Placental epithelial cell (primary cell): ENCODE measurements at places on chromosomes 3 and 15. TPM values are rescaled to one million over a fixed set of nuclear protein-coding genes. Genes with fewer than 3 reads are reported as not detected.

PLA1A gene
- total RNA-seq: 0.87 and 1.6 TPM in 2 replicates

SLC6A20 gene
- total RNA-seq: not detected in 2 replicates

MOBP gene
- 0.76 TPM in 1 of 2 replicates, not detected in the other for total RNA-seq

LMAN1L gene
- total RNA-seq: 0.11 TPM in 1 of 2 replicates, not detected in the other

SSUH2 gene
- 0.11 and 0.39 TPM in 2 replicates for total RNA-seq

KLHL24 gene
- total RNA-seq: 40.3 and 56.1 TPM in 2 replicates

GABRR3 gene
- not detected in 2 replicates for total RNA-seq

CRABP1 gene
- not detected in 2 replicates for total RNA-seq

CHDH gene
- under 0.01 and 0.76 TPM in 2 replicates for total RNA-seq

CCDC80 gene
- 1,157 and 1,789 TPM in 2 replicates for total RNA-seq

BCL2A1 gene
- not detected in 2 replicates for total RNA-seq

GPR160 gene
- total RNA-seq: 0.11 TPM in 1 of 2 replicates, not detected in the other

PARP15 gene
- under 0.01 TPM in 1 of 2 replicates, not detected in the other for total RNA-seq

ROPN1 gene
- total RNA-seq: not detected in 2 replicates

GABRG3 gene
- not detected in 2 replicates for total RNA-seq

TNFSF10 gene
- total RNA-seq: not detected in 2 replicates

PLD1 gene
- total RNA-seq: 17.8 and 30.6 TPM in 2 replicates

SI gene
- total RNA-seq: not detected in 2 replicates

RARRES1 gene
- total RNA-seq: 0.54 TPM in 1 of 2 replicates, not detected in the other
